8988T (cell line): ENCODE measurements at places on chromosomes 4 and X.

DNA sequence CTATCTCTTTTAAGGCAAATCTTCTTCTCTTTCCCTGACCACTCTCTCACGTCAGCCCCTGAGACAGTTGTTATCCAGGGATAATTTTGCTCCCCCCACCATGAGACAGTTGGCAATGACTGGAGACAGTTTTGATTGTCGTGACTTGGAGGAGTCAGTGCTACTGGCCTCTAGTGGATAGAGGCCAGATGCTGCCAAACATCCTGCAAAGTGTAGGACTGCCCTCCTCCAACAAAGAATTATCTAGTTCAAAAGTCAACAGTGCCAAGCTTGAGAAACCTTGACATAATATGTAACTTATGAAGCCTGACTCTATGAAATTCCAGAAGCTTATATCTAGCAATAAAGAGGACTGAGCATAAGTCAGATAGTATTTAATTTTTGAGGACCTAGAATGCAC is 502.1 kb upstream of the IGFBP7 start:
- no peak for DNase-seq

DNA sequence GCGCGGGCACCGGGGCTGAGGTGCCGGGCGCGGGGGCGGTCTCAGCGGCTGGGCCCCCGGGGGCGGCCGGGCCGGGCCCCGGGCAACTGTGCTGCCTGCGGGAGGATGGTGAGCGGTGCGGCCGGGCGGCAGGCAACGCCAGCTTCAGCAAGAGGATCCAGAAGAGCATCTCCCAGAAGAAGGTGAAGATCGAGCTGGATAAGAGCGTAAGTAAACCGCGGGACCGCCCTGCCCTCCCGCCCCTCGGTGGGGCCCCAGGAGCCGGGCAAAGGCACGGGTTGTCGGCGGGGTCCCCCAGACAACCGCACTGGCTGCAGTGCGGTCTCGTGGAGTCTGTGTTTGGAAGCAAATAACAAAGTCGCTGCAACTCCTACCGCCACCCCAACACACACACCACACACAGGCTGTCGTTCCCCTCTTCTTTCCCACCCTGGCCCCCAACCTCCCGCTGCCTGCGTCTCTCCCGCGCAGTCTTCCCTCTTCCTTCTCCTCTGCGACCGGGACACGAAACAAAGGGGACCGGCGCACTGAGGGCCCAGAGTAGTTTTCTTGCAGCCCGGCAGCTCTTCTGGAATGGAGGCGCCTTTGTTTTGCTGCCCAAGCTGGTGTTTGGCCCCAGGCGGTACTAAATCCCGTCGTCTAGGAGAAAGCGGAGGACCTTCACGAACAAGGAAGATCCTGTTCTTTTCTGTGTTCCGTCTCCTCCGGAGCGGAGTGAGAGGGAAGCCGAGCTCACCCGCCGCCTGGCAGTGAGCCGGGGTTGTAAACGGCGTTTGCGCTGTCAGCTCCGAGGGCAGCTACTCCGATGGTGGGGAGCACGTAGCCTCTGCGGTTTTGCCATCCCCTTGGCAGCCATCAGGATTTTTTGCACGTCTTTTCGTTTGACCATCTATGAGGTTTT is 788 bp downstream of the SAP30 start:
- DNase-seq, result peak; percentile 21

- no peak for DNase-seq
Measured at GRCh38 chrX:111270339-111270738, at the start of gene CAPN6. TSS of gene CAPN6 (minus strand) at chrX:111270483. CDS start at chrX:111263936, 6,547 bp downstream.

DNA sequence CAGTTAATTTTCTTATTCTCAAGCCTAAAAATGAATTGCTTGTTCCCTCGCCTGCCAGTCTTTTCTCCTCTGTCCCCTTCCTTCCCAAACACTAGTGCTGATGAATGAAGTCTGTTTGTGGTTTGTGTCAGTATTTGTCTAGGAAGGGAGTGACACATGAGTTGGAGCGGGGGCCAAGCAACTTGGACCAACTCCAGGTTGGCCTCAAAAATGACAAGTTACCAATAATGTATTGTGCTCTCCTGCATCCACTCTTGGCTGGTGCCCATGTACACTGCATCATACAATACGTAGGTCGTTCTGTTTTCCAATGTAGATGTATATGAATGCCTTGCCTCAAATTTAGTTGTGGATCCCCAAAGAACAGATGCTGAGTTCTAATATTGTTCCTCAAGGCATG is 223.0 kb upstream of the GPC4 start:
- no peak for DNase-seq

DNA sequence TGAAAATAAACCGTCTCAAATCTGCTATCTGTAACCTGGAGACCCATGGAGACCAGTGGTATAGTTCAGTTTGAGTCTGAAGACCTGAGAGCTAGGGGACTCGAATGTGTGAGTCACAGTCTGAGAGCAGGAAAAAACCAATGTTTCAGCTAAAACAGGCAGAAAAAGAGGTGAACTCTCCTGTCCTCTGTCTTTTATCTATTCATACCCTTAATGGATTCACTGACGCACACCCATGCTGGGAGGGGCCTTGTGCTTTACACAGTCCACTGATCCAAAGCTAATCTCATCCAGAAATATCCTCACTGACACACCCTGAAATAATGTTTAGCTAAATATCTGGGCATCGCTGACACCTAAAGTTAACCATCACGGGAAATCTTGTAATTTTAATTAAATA is 297.9 kb downstream of the GPM6A start:
- DNase-seq, result no peak

- no peak for DNase-seq
Measured at GRCh38 chr4:88017516-88018297, 10.3 kb downstream of the PKD2 start.

GRCh38 chr4:138826322-138826721 is 189.3 kb upstream of the NOCT start:
- no peak for DNase-seq

DNA sequence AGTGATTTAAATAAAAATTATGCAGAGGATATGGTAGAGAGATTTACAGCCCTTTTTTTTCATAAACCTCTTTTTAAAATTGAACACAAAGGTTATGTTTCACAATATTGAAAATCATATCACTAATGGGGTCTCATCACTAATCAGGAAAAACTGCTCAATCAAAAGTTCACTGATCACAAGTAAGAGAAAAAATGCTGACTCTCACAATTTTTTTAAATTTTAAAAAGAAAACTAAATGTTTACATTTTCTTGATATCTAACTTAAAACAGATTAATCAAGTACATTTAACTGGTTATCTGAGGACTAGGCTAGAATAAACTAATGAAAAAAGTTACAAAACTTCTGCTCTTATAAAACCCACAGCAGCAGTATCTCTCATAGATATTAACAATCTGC is 8.5 kb downstream of the LAMTOR3 start:
- DNase-seq, result no peak

GRCh38 chr4:101853691-101854090 is 63.2 kb downstream of the BANK1 start:
- no peak for DNase-seq

- DNase-seq, result no peak
Measured at GRCh38 chr4:80073473-80074008, 512 bp upstream of the ANTXR2 start.

DNA sequence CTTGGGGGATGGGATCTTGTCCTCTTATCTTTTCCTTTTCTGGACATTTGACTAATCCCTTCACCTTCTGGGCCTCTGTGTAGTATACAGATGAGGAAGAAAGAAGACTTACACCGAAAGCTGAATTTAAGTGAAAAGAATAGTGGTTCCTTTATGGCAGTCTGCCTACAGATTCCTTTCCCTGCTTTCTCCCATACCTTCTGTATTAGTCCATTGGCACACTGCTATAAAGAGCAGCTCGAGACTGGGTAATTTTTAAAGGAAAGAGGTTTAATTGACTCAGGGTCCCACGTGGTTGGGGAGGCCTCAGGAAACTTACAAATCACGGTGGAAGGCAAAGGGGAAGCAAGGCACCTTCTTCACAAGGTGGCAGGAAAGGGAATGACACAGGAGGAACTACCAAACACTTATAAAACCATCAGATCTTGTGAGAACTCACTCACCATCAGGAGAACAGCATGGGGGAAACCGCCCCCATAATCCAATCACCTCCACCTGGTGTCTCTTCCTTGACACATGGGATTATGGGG is 34.0 kb upstream of the CD38 start:
- DNase-seq, result no peak

GRCh38 chr4:186676531-186677161 is 47.0 kb downstream of the FAT1 start:
- no peak for DNase-seq

DNA sequence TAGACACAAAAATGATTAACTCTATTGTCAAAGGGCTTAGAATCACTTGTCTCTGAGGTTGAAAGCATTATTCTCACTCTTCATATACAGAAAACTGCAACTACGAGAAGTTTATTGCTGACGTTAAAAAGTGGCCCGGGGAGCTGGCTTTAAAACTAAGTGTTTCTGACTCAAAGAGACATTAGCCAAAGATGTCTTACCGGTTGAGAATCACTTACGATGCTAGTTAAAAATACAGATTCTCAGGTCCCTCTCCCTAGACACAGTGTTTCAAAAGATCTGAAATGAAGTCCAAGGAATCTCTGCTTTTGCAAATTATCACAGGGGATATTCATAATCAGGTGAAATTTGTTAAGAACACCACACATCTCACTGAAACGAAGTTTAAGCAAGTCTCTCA is 1.2 kb downstream of the GNPDA2 start:
- no peak for DNase-seq

DNA sequence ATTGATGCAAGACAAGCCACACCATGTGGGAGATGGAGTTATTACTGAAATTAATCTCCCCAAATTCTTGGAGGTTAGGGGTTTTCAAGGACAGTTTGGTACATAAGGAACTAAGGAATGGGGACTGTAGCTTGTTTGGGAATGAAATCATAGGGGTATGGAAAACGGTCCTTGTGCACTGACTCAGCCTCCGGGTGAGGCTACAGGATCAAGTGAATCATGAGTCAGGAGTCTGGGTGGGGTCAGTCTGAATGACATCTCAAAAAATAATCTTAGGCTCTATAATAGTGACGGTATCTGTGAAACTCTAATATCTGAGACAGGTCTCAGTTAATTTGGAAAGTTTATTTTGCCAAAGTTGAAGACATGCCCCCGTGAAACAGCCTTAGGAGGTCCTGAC is 128.5 kb upstream of the CYSLTR1 start:
- DNase-seq, result no peak

DNA sequence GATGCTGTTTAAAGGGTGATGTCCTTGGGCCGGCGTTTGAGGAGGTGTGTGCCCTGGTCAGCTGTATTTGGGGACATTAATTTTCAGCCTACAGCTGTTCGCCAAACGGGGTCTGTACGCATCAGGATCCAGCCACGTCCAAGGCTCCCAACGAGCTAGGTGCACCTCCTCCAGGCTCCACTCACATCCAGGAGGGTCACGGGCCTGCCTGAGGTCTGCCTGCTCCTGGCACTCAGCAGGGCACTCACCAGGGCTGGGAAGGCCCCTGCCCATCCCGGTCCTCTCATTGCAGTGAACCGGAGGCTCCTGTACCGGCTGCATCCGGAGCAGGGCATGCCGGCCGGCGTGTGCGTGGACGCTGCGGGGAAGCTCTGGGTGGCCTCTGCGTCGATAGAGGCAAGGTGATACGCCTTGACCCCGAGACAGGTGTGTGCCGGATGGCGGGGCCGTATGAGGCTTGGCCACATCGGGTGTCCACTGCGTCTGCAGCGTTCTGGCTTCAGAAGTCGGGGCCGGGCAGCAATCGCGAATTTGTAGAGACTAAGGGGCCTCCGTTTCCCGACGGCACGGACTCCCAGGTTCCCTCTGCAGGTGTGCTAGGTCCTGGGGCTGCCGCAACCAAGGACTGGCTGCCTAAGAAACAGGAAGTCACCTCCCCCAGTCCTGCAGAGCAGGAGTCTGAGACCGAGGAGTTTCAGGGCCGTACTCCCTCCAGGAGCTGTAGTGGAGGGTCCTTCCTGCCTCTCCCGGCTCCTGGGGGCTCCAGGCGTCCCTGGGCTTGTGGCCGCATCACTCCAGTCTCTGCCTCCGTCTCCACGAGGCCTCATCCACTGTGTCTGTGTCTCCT is 27.5 kb upstream of the PLCXD1 start:
- DNase-seq, result no peak

DNA sequence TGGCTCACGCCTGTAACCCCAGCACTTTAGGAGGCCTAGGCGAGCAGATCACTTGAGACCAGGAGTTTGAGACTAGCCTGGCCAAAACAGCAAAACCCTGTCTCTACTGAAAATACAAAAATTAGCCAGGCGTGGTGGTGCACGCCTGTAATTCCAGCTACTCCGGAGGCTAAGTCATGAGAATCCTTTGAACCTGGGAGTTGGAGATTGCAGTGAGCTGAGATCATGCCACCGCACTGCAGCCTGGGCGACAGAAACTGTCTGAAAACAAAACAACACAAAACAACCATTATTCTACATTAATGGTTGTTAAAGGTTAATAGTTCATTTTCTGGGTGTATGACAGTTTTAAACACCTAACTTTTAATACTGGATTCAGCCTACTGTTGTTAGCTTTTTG is 1.6 kb upstream of the SMARCA5 start:
- no peak for DNase-seq

GRCh38 chr4:41189076-41189475 is 25.3 kb downstream of the APBB2 start:
- no peak for DNase-seq

GRCh38 chr4:102400898-102401297 is 55.6 kb upstream of the SLC39A8 start:
- DNase-seq, result no peak

GRCh38 chr4:180449395-180449956 is 1793.7 kb upstream of the TENM3 start:
- DNase-seq, result peak; percentile 32

DNA sequence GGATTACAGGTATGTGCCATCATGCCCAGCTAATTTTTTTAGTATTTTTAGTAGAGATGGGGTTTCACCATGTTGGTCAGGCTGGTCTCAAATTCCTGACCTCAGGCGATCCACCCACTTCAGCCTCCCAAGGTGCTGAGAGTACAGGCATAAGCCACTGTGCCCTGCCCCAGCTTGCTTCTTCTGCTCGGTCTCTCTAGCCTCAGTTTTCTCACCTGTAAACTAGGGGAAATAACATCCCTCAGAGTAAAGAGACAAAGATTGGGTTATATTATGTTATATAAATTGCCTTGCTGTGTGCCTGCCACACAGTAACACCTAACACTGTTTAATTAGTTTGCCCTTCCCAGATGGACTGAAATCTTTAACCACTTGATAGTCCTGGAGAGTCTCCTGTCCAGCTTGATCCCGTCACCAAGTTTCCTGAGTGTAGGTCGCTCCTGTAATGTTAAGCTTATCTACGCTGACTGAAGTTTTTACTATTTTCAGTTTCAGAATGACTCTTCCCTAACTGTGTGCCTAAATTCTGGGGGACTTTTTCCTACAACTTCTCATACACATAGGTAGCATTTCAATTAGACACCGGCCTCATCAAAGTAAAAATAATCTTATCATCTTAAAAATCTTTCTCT is 412.7 kb upstream of the TENM3 start:
- no peak for DNase-seq
